ENCODE measurements at places on chromosomes 11 and 22.

DNA sequence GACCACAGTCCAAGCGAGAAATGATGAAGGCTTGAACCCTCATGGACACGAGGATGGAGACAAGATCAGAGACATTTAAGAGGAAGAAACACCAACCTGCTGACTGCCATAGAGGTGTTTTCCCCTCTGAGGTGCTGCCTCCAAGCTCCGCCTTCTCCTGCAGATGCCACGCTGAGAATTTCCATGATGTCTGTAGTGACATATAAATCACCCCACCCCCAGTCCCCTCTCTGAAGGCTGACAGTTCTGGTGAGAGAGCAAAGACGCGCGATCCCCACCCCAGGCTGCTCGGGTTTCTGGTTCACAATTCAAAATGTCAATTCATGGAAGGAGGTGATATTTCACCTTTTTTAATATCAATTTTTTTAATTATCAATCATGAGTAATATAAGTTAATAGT lies 28.2 kb downstream of the LRRC32 start:
- DNase-seq = no peak

- DNase-seq = no peak
Measured at GRCh38 chr11:106913141-106913540, 105.1 kb downstream of the GUCY1A2 start.

GRCh38 chr11:20429216-20429615 lies 41.7 kb downstream of the PRMT3 start:
- DNase-seq = no peak

DNA sequence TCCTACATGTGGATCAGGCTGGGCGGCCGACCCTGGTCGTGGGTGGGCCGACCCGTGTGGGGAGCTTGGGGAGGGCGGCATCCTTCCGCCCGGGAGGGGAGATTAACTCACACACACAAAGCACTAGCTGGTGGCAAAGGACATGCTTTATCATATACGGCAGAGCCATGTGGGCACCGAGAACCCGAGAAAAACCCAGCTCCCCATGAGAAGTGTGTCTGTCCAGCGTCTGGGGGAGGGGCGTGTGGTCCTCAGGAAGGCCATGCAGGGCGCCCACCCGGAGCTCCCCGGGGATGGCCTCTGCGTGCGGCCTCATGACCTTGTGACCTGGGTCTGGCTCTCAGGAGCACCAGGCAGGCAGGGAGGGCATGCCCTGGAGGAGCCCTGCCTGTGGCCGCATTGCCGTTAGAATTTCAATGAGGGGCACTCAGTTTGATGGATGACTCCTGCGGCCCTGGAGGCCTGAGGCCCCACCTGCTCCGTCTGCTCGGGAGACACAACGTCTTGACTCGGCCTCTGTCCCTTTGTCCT lies 39.4 kb upstream of the TOLLIP start:
- peak; percentile 84 for DNase-seq

GRCh38 chr22:42433754-42434682 lies 1.8 kb upstream of the NFAM1 start:
- DNase-seq = no peak

GRCh38 chr11:76185931-76186401 lies 20.3 kb downstream of the WNT11 start:
- peak; percentile 75 for DNase-seq

- no peak for DNase-seq
Measured at GRCh38 chr22:37519268-37520195, at the start of gene CARD10. Gene CARD10 (minus strand): TSS chr22:37519415. CDS start chr22:37519200, 215 bp downstream.

DNA sequence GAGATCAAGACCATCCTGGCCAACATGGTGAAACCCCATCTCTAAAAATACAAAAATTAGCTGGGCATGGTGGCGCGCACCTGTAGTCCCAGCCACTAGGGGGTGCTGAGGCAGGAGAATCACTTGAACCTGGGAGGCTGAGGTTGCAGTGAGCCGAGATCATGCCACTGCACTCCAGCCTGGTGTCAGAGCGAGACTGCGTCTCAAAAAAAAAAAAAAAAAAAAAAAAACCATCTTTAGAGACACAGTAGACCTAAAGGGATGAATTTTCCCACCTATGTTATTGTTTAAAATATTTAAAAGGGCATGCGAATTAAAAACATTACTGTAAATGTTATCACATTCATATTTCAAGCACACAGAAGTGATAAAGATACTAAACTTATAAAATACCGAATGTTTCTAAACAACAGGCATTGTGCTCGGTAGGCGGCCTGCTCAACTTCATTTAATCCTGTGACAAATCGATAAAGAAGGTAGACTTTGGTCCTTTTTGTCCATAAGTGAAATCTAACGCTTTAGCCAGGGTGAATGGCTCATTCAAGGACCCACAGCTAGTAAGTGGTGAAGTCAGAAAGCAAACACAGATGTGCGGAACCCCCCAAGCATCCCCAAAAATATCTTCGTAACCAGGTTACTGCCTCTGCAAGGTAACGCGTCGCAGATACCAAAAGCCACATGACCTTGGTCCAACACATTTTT lies 16.1 kb downstream of the NCAPD3 start:
- DNase-seq = peak; percentile 41

DNA sequence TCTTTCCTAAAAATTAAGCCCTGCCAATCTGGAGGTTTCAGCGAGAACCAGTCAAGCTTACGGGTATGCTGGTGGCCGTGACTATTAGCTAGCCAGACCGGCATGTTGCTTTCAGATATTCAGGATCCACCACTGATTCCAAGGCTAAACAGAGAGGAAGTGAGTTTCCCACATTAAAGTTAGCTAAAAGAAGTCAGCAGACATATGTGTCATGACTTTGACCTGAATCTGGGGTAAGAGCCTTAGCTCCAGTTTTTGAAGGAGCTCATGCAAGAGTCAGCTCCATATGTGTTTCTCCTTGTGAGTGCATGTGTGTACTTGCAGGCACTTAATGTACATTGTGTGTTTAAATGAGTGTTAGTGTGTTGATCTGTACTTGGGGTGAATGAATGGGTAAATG lies 1.4 kb downstream of the ZFPL1 start:
- DNase-seq = no peak

DNA sequence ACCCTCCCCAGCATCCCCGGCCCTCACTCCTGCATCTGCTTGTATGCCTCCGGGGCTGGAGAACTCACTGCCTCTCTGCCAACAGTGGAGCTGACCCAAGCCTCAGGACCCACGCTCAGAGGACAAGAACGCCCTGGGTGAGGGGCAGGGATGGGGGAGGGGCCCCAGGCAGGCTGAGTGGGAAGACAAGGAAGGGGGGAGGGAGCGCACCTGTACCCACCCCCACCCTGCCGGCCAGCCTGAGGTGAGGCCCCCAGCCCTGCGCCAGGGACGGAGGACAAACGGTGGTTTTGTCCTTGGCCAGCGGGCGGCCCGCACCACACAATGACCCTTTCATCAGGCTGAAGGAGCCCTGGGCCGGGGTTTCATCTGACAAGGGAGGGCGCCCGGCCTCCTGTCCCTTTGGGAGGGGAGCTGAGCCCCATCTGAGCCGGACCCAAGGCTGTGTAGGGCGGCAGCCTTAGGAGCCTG lies 10.0 kb downstream of the WNT7B start:
- DNase-seq = no peak

- no peak for DNase-seq
Measured at GRCh38 chr11:47326198-47326597, 26.3 kb downstream of the MYBPC3 start.

- no peak for DNase-seq
Measured at GRCh38 chr11:35747668-35748067, 85.1 kb downstream of the TRIM44 start.

DNA sequence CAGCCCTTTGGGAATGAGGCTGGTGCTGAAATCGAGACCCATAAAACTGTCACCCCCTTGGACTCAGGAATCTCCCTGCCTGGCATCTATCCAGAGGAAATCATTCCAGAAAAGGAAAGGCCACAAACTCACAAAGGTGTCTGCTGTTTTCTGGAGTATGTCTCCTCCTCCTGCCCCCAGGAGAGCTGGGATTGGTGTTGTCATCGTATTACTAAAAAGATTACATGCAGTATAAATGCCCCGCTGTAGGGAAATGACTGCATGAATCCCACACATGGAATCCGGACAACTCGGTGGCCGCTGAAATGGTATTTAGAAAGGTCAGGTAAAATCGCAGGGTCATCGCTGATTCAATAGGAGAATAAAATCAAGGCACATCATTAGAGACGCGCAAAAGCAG lies 18.9 kb upstream of the RFPL3 start:
- DNase-seq = no peak

GRCh38 chr11:16278979-16279378 lies 77.4 kb downstream of the SOX6 start:
- no peak for DNase-seq

DNA sequence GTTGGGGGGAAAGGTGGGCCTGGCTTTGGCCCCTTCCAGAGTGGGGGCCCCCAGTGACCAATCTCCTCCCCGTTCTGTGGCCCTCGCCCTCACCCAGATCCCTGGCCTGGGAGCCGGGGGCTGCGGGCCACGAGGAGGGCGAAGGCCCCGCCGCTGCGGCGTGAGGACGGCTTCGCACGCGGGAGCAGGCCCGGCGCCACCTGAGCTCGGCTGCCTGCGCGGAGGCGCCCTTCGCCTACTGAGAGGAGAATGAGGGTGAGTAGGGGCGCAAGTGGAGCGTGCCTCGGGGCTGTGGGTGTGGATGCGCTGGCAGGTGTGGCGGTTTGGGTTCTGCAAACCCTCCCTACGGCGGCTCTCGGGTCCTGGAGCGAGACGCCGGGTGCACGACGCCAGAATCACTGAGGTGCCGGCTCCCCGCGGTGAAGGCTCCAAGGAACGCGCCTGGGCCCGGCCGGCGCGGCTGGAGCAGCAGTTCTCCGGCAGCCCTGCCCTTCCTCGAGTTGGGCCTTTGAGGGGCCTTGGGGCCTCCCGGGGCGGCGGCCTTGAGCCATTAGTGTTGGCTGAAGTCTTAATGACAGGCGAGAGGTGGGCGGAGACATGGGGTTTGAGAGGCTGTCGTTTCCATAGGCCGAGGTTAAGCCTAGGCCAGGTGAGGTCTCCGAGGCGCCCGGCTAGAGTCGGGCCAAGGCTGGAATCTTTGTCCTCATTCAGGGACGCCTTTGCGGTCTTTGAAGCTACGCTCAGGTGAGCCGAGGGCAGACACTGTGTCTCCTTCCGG lies 65.3 kb downstream of the CTTN start:
- DNase-seq = peak; percentile 35

- DNase-seq = no peak
Measured at GRCh38 chr11:120606211-120607010, 94.9 kb downstream of the GRIK4 start.

- DNase-seq = no peak
Measured at GRCh38 chr11:120185706-120186455, 25.0 kb upstream of the OAF start.

DNA sequence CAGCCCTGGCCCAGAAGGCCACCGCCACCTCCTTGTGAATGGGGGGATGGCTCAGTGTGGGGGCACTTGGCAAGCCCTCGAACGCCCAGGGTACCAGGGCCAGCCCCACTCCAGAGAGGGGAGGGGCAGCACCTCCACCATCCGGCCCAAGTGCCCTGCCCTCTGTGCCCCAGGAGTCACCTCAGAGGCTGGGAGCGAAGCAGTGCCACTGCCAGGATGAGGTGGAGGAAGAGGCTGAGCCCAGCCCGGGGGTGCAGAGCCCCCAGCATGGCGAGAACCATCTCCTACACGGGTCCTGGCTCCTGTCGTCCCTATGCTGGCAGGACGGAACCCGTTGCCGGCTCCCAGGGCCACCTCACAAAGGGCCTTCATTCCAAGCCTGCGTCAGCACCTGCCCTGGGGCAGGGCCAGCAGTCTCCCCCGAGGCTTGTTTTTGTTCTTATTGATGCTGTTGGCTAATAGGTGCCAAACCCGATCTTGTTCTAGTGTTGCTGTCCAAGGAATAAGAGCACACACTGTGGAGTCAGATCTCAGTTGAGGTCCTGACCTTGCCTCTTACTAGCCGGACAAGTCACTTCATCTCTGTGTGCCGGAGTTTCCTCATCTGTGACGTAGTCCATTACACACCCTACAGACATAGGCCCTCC lies at the start of gene FREY1:
Gene FREY1 (minus strand): TSS at position 307 of the 647 bp plus-strand sequence. CDS start 26 bp downstream, at position 281.
- peak; percentile 59 for DNase-seq

- peak; percentile 43 for DNase-seq
Measured at GRCh38 chr22:36741204-36741793, 34.6 kb downstream of the IFT27 start.

GRCh38 chr11:78354408-78355308 lies 63.0 kb downstream of the GAB2 start:
- no peak for DNase-seq

DNA sequence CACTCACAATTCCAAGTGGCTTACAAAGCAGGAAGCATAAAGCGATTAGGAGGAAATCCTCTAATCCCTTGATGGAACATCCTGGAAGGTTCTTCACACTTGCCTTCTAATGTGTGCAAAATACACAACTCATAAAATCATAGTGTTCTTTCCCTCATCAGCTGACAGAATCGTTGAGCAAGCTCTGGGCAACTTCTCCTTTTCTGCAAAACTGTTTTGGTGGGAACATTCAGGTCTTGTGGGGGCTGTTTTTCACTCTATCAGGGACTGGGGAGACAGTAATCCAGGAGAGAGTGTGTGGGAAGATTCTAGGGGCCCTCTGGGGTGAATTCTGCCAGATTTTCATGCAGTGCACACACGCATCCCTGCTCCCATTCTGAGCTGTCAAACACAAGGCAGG lies 53.2 kb downstream of the IRAG1 start:
- DNase-seq = no peak

GRCh38 chr22:40024201-40025061 lies 29.7 kb downstream of the FAM83F start:
- DNase-seq = peak; percentile 81

DNA sequence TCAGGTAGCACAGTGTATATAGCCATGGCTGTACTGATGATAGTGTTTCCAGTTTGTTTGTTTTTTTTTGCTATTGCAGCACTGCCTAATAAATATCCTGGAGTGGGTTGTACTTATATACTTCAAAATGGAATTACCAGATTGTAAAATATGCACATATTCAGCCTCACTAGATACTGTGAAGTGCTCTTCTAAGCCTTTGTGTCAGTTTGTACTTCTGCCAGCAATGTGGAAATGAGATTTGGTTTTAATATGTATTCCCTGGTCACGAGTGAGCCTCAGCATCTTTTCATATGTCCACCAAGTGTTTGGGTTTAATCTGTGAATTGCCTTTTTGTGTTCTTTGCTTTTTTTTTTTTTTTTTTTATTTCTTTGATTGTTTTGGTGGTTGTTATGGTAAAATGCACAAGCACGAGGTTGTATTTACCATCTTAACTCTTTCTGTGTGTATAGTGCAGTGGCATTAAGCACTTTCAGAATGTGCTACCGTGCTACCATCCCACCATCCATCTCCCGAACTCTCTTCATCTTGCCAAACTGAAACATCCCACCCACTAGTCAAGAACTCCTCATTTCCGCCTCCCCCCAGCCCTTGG lies 34.9 kb downstream of the ST3GAL4 start:
- DNase-seq = no peak

- no peak for DNase-seq
Measured at GRCh38 chr11:64206457-64207255, at the start of gene FERMT3. Gene FERMT3 (plus strand): TSS chr11:64206721. CDS start chr11:64207365, 644 bp downstream.

DNA sequence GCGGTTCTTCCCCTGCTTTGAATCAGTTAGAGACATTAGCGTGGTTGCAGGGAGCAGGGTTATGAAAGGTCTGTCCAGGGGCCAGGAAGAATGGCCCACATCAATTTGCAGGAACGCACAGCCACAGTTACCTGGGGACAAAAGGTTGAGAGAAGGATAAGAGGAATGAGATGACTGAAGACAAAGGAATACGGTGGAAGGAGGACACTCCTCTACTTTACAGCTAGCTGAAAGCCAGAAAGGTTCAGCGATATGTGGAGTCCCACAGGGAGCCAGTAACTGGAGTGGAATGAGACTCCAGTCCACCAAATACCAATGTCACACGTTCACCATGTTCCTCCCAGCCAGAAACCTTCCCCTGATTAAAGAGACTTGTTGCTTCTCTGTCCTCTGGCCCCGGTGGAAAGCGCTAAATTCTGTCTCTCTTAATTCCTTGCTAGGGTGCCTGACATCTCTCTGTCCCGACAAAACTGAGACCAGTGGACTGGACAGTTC lies 10.7 kb downstream of the XNDC1N start:
- no peak for DNase-seq

GRCh38 chr22:26450453-26451185 lies 21.6 kb downstream of the ASPHD2 start:
- no peak for DNase-seq
